Placental epithelial cell (primary cell): ENCODE measurements at places on chromosomes 12 and 14. TPM values are rescaled to one million over a fixed set of nuclear protein-coding genes. Genes with fewer than 3 reads are reported as not detected.

PAPOLA gene
- 83.6 and 117 TPM in 2 replicates for total RNA-seq

DNAJC22 gene
- under 0.01 and 0.79 TPM in 2 replicates for total RNA-seq

PMCH gene
- total RNA-seq = not detected in 2 replicates

TAS2R13 gene
- total RNA-seq = 1.5 and 2.0 TPM in 2 replicates

DDX54 gene
- 44.0 and 53.5 TPM in 2 replicates for total RNA-seq

RD3L gene
- not detected in 2 replicates for total RNA-seq

FAM90A1 gene
- 0.11 TPM in 1 of 2 replicates, not detected in the other for total RNA-seq

KRT81 gene
- total RNA-seq = not detected in 2 replicates

MYF6 gene
- total RNA-seq = not detected in 2 replicates

LALBA gene
- total RNA-seq = not detected in 2 replicates

NANOG gene
- total RNA-seq = under 0.01 and 0.11 TPM in 2 replicates

P3H3 gene
- 47.1 and 86.8 TPM in 2 replicates for total RNA-seq

KIF5A gene
- total RNA-seq = under 0.01 and 0.11 TPM in 2 replicates

TAS2R14 gene
- total RNA-seq = 2.5 and 2.7 TPM in 2 replicates

CNTN1 gene
- total RNA-seq = not detected in 2 replicates

NELL2 gene
- total RNA-seq = 0.33 TPM in 1 of 2 replicates, not detected in the other

KRT78 gene
- total RNA-seq = not detected in 2 replicates

NTS gene
- total RNA-seq = not detected in 2 replicates
